ENCODE measurements at places on chromosomes 7 and 10.

DNA sequence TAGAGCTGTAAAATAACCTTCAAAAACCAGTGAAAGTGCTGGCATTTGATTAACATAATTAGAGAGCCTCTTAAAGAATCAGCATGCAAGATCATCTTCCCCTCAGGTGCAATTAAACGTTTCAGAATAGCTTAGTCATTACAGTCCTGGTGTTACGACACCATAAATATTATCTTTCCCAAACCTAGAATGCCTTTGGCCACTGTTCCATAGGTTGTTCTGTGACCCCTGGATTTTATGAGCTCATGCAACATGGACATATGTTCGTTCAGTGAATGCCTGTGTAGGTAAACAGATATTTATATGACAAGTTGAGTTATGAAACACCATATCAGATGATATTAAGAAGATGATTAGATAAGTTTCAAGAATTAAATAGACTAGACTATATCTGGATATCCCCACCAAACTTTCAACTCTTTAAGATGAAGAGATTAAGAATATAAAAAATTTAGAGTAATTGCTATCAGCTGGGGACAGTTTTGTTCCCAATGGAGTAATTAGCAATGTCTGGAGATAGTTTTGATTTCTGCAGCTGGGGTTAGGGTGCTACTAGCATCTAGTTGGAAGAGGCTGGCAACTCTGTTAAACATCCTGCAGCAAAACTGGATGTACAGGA is 263.5 kb upstream of the DKK1 start:
- no peak for DNase-seq

DNA sequence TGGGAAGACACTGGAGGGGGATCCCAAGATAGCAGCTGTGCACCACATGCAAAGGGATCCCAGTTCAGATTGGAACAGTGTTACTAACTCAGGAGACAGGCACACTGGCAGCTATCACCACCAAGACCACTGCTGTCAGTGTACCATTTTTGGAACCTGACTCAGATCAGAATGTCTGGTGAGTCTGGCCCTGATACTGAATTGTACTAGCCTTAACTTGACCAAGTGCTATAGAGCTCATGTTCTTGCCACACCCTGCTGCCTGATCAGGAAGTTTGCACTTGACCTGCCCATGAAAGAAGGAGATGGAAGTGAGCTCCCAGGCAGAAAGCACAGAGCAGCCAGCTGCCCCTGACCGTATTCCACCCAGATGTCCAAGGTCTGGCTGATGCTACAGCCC is 4.8 kb upstream of the PRRT4 start:
- DNase-seq = no peak

- no peak for DNase-seq
Observed at GRCh38 chr7:113891828-113892227, 27.0 kb downstream of the PPP1R3A start.

DNA sequence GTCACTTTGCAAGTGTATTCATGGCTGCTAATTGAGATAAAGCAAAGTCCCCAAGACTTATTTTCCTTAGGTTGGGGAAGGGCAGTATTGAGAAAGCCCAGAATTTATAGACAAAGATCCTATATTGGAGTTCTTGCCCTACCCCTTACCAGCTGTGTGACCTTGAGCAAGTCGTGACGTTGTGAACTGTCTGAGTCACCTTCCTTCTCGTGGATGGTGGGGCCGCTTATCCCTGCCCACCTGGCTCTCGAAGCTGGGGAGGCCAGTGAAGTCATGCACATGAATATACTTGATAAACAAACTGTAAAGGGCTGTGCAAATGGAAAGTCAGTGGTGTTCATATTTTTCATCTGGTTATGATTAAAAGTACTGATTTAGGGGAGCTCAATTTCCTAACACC is 127.4 kb downstream of the TACC2 start:
- no peak for DNase-seq

- DNase-seq = no peak
Observed at GRCh38 chr7:13986208-13986607, 3.3 kb downstream of the ETV1 start.

DNA sequence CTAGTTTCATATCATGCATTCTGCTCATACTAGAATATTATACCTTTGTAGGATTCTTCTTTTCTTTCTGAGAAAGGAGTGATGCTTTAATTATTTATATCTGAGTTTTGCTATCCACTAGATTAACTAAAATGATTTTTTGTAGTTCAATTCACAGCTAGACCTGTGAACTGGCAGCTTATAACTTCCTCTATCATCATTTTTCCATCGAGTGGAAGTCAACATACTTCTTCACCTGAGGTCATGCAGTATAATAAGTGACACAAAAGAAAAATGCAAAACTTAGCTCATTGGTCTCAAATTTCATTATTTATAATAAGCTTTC is 8.0 kb downstream of the LRRN3 start:
- no peak for DNase-seq

DNA sequence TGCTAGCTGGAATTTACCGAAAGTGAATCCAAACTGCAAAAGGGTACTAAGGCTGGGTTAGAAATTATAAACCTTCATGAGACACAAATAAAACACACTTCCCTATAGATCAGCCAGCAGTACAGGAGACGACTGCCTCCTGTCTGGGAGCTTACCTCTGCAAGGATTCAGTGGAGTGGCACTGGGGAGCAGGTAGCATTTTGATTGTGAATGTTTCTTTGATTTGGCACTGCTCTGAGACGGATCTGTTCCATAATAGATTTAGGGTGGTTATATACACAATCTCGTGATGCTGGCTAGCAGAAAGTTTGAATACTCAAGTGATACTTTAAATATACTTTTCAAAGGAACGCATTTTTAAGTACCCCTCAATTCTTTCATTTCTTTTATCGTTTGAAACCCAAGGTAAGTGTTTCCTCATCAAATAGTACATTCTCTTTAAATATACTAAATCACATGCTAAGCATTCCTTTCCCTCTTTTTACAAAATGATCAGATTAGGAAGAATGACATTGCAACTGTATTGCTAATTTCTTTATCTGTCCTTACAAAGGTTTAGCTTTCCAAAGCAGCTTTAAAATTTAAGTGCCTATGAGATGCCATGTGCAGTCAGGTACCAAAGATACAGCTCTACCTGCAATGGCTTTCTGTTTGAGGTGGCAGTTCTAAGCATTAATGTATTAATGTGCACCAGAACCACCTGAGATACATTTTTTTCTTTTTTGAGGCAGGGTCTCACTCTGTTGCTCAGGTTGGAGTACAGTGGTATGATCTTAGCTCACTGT is 20.6 kb upstream of the CHCHD3 start:
- DNase-seq = no peak

GRCh38 chr7:132387596-132387995 is 188.7 kb downstream of the PLXNA4 start:
- DNase-seq = no peak

DNA sequence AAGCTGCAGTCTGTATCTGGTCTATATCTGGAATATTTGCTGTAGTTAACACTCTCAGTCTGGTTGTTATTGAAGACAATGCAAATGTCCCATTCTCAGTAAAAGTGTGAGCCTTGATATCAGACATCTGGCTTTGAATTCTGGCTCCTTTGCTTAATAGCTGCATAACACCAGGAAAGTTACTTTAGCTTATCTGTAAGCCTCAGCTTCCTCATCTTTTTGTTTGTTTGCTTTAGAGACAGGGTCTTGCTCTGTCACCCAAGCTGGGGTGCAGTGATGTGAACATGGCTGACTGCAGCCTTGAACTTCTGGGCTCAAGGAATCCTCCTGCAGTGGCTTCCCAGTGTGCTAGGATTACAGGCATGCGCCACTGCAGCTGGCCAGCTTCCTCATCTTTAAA is 41.3 kb downstream of the CNNM2 start:
- DNase-seq = no peak

DNA sequence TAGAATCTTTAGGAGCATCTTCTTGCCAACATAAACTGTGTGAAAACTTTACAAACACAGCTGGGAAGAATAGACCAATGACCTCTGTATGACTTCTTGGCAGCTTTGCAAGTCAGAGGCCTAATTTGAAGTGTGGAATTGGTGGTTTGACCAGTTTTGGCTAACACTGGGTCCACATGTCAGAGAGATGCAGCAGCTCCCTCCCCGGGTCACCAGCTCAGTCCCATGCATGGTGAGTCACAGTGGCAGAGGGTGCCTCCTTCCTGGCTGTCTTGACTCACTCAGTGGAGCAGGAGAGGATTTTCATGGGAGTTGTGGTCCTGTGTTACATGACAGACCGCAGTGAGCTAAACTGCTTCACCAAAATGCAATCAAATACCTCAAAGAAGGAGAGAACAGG is 8.2 kb upstream of the STARD3NL start:
- no peak for DNase-seq

- DNase-seq = no peak
Observed at GRCh38 chr10:10830293-10830986, 187.2 kb upstream of the CELF2 start.

All from iPS-NIHi11 (cell line).